Activated T-cell treated with anti-CD3 and anti-CD28 coated beads, Interleukin-2, amount 50 U/mL, for 4 hours (primary cell): ENCODE measurements at places on chromosomes 3 and 15.

- no peak for DNase-seq
These were observed 164.8 kb upstream of the NUDT16 start for GRCh38 chr3:131216801-131217200.

- no peak for DNase-seq
These were observed 60.3 kb upstream of the FNDC3B start for GRCh38 chr3:171979081-171979480.

- no peak for DNase-seq
These were observed at the start of gene CHL1 for GRCh38 chr3:196311-197148. Gene CHL1, plus strand, starts transcription at chr3:196763. Its CDS starts 123,014 bp downstream, at chr3:319777.

- DNase-seq = no peak
These were observed 32.6 kb upstream of the IQSEC1 start for GRCh38 chr3:13105896-13106250.

DNA sequence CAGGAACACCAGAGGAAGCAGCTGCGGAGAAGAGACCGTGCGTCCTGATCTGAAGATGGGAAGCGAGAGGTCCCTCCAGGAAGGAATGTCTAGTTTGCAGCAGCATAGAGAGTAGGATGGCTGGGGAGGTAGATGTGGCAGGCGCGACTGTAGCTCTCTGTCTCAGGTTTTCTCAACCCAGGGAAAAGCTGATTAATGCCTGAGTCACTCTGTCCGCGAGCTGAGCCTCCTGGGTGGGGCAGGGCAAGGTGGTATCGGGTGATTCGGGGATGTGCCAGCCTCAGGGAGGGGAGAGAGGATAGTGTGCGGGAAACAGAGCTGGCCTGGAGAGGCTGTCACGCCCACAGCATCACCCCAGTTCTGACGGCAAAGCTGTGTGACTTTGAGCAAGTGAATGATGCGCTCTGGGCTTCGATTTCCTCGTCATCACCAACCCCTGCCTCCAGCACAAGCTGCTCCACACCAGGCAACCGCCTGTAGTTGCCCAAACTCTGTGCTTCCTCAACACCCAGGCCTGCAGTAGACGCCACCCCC is 28.4 kb downstream of the CPN2 start:
- no peak for DNase-seq

GRCh38 chr3:58021072-58021959 is 13.1 kb downstream of the FLNB start:
- no peak for DNase-seq

GRCh38 chr3:145578471-145578870 is 582.5 kb downstream of the PLOD2 start:
- no peak for DNase-seq

- DNase-seq = no peak
These were observed 62.3 kb downstream of the MEX3B start for GRCh38 chr15:81983497-81983896.

DNA sequence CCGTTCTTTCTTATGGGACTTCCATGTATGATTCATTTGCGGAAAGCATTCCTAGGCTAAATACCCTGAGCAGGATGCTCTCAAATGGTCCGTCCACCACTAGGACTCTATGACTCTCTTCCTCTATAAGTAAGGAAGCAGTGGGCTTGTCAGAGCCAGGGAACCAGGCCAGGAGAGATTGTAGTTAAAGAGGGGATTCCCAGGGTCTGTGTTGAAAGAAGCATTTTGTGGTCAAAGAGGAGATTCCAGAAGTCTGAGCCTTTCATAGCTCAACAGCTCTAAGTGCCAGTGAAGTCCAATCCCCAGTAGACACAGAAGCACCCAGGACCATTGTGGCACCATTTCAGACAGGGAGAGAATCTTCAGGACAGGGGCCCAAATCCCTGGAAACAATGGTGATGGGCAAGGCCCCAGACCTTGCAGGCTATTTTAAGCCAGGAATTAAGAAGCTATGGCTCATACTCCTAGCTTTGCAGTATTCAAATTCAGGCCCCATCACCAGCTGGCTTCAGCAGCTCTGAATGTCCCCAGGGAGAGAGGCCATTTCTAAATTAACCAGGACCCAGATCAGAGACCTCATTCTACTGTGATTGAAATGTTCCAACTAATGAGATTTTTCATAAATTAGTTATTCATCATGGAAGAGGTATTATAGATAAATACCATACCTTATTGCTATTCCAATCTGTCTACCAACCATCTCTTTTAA is 81.7 kb downstream of the CD47 start:
- DNase-seq = no peak

DNA sequence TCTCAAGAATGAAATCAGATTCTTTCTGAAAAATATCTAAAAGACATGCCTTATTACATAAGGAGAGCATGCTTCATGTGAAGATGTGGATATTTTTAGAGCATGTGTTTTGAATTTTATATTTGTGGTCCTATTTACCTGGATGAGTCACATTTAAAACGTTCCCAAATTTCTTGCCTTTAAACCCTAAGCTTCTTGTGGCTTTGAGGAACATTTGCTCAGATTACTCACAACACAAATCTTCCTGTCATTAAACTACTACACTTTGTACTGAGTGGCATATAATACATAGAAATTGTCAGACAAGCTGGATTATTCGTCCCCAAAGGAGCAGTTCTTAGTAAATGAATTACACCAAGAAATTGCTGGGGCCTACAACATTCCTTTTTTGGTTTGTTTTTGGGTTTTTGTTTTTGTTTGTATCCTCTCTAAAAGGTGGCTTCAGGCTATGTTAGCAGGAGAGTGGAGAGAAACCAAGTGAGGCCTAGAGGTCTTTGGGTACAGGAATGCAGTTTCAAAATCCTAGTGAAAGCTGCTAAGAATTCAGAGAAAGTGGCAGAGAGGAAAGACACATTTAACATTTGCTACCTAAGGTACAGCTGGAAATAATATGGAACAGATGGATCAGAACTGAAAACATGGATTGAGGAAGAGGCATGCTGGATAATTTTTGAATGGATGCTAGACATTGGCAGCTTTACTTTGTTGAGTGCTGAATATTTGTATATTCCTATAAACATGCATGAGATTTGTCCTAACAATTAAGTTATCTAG is 128.1 kb downstream of the RPL22L1 start:
- DNase-seq = no peak

DNA sequence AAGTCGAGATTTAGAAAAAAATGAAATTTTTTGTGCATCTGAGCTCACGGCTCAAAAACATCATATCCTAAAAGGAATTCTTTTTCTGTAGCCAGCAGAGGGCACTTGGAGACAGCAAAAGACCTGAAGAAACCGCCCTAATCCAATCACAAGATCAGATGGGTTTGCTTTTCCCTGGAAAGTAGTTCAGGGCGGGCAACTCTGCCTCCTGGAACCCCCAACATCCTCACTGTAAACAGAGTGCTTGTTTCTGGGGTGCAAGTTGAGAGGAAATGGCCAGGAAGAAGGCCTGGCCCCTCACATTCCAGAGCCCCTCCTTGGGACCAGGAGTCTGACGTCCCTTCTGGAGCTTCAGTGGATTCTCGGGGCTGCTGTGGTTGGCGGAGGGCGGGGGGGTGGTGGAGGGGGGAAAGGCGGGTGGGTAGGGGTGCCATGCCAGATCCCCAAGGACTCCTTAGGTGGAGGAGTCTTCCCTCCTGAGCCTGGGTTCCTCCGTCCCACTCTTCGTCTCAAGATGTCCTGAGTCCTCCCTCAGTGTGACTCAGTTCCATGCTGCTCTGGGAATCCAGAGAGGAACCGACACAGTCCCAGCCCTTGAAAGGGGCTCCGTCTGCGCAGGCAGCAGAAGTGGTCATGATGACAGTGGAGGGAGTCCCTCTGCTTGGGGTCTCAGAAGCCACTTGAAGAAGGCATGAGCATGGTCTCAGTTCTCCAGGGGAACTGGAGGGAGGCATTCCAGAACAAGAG is 35.9 kb downstream of the CCK start:
- DNase-seq = no peak

DNA sequence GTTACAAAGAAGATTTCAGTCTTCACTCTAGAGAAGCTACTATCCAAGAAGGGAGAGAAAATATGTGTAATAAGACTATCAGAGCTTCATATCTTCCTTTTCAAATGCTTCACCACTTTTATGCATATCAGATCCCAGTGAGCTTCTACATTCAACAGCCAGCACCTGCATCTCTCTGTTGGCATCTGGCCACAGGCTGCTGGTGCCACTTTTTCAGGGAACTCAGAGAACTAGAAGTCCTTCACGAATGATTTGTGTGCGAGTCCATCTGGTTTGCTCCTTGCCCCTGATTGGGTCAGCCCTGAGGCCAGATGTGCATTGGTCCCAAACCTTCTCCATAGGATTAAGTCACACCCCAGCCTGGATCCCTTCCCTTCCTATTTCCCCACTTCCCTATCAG is 22.1 kb downstream of the SNTN start:
- no peak for DNase-seq

GRCh38 chr15:42050484-42051255 is 29.8 kb upstream of the PLA2G4E start:
- DNase-seq = no peak

GRCh38 chr15:69987492-69988489 is 109.9 kb downstream of the TLE3 start:
- DNase-seq = no peak

DNA sequence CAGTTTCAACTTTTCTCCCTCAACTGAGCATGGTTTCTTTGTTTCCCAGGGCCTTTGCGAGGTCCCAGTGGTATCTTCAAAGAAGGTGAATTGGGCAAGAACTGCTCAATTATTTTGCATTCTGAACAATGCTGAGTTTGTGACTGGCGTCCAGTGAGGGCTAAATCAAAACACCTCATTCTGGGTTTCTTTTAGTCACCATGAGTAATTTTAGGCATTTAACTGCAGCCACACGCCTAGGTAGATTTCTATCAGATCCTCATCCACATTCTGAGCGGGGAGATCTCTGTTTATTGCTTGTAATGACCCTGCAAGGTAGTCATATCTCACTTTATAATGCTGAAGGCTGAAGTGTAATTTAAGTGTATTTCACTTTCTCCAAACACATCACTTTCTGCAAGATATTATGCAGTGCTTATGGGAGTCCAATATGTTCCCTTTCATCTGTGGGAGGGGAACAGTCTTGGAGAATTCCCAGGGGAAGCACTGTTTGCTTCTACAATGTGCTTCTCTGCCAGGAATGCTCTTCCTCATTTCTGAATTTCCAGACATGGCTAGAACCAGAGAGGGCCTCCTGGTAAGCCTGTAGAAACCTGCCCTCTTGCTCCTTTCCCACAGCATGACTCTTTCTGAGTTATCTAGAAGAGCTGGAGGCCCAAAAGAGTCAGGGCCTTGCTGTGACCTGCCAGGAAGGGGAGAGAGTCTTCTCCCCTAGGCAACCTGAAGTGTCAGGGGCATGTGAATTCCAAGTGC is 91.7 kb downstream of the FRMD4B start:
- no peak for DNase-seq

GRCh38 chr3:94928921-94929320 is 866.1 kb downstream of the NSUN3 start:
- DNase-seq = no peak

DNA sequence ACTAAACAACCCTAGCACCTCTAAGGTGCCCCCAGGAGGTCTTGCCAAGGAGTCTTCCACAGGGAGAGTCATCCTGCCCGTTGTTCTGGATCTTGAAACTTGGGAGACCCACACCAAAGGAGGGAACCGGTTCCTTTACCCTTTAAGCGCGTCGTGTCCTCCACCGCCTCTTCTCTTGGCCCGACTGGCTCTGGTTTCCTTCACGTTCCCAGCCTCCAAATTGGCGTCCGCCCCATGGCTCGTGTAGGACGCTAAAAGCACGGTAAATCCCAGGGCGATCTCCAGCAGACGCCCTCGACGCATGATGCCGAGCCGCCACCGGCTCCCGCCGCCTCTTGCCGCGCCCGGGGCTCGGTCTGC is 1.1 kb downstream of the FBN1 start:
- no peak for DNase-seq

DNA sequence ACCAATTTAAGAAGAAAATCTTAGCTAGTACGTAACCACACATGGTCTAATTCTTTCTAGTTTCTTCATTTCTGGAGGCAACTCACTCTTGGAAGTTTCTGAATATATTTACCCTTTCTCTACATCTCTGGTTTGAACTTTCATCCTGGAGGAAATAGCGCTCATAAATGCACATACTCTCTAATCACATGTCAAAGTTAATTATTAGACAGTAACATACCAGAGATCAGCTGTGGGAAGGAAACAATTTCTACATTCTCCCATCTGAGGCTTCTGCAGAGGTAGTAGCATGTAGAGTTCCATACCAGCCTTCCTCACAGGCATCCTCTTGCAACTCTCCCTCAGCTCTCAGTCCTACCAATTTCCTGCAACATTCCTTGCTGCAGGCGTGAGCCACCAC is 132.5 kb downstream of the RBPMS2 start:
- DNase-seq = no peak

DNA sequence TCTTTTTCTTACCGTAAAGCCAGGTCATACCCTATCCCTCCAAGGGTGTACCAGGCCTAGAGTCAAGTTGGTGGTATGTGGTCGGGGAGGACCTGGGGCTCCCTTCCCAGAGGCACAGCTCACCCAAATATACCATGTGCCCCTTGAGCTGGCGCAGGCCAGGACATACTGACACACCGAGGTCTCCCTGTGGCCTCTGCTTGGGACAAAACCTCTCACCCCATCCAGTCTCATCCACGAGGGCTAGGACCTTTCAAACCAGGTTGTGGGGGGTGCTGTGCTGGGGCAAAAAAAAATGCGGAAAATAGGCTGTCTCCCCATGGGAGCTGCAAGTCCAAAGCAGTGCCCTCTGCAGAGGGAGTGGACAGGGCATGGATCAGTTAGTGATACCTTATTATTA is 22.8 kb downstream of the PTH1R start:
- no peak for DNase-seq

DNA sequence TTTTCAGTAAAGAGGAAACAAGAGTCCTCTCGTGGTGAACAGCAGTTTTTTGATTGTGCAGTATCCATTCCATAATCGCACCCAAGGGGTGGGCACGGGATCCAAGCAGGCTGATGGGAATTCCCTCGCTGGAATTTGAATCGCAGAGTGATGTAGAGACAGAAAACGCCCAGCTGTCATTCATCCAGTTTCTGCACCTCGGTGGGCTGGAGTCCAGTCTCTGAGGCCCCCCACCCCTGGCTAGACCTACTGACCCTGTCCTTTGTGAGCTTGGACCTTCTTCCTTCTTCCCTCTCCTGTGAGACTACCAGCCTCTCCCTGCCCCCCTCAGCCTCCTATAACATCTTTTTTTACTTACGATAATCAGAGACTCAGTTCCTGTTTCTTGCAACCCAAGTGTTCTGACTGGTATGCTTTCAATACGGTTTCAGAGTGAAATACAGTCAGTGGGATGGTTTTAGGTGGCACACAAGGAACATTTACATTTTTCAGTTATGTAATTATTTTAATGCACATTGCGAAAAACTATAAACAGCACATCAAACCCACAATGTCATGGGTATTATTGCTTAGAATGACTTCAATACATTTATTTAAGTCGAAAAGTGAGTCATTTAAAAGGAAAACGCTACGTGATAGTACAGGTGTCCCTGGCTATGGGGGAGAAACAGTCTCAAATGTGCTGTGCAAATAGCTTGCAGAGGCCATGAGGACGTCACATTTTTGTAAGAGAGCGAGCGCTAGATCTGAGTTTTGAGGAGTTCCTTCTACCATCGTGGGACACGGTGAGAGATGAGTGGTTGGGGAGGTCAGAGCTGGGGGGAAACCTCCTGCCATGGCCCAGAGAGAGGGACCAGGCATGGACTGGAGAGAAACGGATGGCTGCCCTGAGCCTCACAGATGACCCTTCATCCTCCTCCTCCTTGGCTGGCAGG is 37.5 kb upstream of the CHST2 start:
- no peak for DNase-seq

GRCh38 chr3:152385761-152386160 is 117.0 kb downstream of the MBNL1 start:
- no peak for DNase-seq
